Stimulated activated CD4-positive, alpha-beta T cell treated with anti-CD3 and anti-CD28 coated beads, Interleukin-2, amount 100 ng/mL, for 4 hours (primary cell): ENCODE measurements at places on chromosomes 2 and 18.

GRCh38 chr2:178479758-178480226 is 465 bp upstream of the PLEKHA3 start:
- DNase-seq: no peak

- DNase-seq: no peak
These were observed 79.6 kb downstream of the LRATD1 start for GRCh38 chr2:14712111-14712510.

- no peak for DNase-seq
These were observed 49.0 kb downstream of the PIAS2 start for GRCh38 chr18:46868169-46868921.

GRCh38 chr18:13868501-13869271 is 44.7 kb downstream of the MC5R start:
- DNase-seq: no peak

DNA sequence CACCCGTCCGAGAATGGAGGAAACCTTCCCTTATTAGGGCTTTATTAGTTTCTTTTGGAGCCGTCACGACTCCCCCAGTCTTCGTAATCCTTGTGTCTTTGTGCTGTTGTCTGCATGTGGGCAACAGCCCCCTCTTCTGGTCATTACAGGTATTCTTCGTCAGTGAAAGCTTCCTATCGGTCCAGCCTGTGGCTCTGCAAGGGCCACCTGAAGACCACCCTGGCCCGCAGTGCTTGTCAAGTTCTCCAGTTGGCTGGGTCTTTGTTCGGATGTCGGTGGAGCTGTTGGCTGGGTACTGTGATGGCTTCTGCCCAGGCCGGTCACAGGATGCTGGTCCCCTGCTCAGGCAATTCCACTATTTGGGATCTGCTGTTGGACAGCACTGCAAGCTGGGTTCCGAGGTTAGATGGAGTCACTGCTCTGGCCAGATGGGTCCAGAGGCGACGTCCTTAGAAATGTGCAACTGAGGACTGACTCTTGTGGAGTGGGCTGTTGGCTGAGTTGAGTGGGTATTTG is 19.2 kb downstream of the E2F6 start:
- DNase-seq: peak; percentile 19

DNA sequence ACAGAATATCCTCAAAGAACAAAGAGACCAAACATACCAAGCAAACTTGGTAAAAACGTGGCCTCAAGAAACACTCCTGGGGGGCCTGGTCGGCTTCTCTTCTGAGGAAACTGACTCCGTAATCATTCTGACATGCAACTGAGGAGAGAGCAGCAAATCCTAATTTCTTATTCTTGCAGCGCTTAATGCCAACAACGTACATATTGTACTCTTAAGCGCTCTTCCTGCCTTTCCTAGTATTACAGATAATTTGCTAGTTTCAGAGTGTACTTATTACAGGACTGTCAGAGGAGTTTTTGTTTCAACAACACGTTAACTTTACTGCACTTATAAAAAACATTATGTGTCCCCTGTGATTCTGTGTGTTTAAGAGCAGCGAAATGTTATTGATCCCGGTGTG is 64.9 kb downstream of the ZNF521 start:
- DNase-seq: no peak

- DNase-seq: no peak
These were observed 159.7 kb downstream of the SPAG16 start for GRCh38 chr2:213443921-213444320.

DNA sequence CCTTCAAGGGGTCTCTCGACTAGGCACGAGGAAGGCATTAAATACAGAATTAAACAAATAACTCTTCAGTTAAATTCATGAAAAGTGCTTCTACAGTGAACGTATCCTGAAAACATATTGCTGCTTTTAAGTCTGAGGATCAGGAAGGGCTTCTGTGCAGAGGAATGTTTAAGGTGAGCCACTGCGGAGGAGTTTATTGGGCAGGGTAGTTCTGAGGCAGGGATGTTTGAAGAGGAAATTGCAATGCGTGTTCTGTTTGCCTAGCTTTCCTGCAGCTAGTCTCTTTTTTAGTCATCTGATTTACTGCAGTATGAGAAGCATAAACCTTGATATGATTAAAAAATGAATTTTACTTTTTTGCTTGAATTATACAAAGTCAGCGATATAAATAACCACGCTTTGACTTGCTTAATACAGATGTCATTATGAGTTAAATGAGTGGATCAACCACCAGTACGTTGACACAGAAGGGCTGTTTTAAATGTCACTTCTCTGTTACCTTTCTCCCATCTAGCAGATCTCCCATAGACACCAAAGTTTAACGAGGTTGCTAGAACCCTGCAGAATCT is 98.7 kb downstream of the CTNNA2 start:
- DNase-seq: no peak

DNA sequence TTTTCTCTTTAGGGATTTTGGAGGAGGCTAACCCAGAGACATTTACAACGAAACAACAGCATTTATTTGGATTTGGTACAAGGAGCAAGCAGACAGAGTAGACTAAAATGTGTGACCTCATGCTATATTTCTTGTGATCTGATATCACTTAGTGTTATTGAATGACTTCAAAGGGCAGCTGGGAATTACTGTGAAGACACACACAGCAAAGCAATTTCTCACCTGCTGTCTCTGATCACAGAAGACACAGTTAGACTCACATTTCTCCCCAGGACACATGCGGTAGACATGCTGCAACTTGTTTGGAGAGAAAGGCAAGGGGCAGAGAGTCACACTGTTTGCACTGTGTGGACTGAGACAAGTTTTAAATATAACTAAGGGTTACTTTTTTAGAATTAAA is 67.5 kb downstream of the LTBP1 start:
- no peak for DNase-seq

GRCh38 chr2:979069-979928 is 28.6 kb downstream of the SNTG2 start:
- DNase-seq: no peak

GRCh38 chr2:195732574-195732973 is 75.5 kb downstream of the SLC39A10 start:
- DNase-seq: no peak

- no peak for DNase-seq
These were observed 33.5 kb upstream of the CD226 start for GRCh38 chr18:69980982-69981804.

- no peak for DNase-seq
These were observed 1.1 kb downstream of the COX5B start for GRCh38 chr2:97646977-97647376.

DNA sequence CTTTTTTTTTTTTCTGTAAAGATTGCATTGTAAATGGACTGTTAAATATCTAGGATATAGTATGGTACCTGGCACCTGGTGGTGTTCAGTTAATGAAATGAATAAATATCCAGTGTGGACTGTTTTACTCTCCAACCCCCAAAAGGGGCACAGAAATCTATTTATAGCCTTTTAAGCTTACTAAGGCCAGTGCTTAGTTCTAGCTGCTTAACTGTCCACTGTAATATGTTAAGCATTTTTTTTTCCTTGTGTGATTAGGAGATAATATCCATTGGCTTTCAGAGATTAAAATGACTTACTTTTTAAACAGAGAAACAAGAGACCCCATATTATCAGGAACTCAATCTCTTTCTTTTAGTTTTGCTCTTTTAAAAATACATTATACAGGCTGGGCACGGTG is 84.4 kb downstream of the ZNF532 start:
- DNase-seq: no peak

DNA sequence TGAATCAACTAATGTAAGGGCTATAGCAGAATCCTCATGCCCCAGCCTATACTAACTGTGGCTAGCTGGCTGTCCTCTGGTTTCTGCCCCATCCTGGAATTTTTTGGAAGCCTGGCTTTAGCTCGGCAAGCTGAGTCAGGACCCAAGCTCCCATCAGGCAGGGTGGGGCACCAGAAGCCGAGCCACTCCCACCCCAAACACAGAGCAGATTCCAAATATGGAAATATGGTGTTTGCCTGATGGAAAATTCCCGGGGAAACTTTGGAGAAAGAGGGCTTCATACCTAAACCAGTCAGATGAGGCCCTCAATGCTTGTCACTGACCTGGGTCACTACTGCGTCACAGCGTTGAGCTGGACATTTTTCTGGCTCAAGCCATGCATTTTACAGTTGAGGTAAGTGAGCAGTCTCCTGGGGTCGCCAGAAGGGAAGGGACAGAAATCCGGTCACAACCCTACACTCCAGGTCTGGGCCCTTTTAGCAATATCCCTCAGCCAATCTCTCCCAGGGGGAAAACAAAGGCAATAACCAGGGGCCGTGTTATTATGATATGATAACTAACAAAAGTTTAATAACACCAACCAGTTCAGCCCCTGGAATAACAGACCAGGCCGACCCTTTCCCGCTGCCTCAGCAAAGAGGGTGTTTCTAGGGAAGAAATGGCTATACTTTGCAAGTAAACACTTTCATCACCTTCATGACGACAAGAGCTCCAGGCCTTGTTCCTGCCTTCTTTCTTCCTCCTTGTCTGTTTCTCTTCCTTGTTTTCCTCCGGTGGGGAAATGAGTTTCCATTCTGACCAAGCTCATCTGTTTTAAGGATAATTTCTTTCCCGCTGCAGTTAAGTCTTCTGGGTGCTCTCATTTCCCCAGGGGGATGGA is 37.7 kb downstream of the PSD4 start:
- DNase-seq: no peak

- no peak for DNase-seq
These were observed 78.0 kb upstream of the MGAT5 start for GRCh38 chr2:134175834-134176233.

DNA sequence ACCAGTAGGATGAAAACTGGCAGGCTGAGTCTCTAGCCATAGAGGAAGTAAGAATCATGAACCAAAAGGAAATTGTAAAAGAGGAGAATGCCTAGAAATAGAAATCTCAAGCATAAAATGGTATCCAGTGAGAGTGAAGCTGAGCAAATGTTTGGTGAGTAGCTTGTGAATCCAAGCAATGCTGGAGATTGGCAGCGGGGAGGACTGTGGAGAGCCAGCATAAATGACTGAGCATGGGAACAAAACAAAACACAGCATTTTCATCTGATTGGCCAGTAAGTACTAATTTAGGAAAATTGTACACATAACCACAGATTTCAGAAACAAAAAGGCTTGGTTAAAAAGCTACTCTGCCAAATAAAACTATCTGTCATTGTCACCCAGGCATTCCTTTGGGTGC is 390.0 kb downstream of the STK39 start:
- no peak for DNase-seq

- DNase-seq: no peak
These were observed 451.4 kb downstream of the TMX3 start for GRCh38 chr18:68263481-68263880.

- DNase-seq: no peak
These were observed 84.0 kb downstream of the RTN4 start for GRCh38 chr2:54966165-54966832.

DNA sequence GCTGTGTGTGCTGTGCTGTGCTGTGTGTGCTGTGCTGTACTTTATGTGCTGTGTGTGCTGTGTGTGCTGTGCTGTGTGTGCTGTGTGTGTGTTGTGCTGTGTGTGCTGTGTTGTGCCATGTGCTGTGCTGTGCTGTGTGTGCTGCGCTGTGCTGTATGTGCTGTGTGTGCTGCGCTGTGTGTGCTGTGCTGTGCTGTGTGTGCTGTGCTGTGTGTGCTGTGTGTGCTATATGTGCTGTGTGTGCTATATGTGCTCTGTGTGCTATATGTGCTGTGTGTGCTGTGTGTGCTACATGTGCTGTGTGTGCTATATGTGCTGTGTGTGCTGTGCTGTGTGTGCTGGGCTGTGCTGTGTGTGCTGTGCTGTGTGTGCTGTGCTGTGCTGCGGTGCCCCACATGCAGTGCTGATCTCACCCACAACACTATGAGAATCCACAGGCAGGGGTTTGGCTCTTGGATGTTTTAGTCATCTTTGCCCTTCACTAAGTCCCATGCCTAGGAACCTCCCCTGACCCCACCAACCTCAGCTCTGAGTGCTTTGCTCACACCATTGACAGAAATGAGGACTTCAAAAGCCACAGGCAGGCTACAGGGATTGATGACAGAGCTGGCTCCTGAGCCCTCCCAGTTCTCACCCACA is 30.5 kb upstream of the MAL start:
- DNase-seq: no peak

DNA sequence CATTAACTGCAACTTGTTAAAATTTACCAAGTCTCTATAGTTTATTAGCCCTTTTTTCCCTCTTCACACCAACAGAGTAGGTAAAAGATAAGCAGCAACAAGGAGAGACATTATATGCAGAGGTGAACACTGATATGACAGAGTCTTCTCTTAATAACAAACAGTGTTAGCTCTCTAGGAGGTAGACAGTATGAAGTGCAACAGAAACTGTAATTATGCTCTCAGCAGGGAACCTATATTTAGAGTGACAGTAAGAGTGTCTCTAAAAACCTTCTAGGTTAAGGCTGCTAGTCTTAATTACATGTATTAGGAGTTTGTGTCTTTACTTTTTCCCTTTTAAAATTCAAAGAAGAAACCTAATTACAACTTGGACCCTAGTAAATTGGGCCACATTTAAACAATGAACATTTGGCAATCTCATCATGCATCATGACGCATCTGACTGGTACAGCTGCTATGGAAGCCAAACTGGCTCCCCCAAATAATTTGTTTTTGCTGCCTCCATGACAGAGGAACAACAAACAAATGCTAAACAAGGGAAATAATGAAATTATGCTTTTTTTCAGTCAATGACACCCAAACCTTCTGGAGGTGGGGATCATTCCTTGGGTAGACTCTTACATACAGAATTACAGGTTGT is 69.9 kb upstream of the MMADHC start:
- no peak for DNase-seq

GRCh38 chr2:17540093-17540812 is at the start of gene VSNL1:
Gene VSNL1, plus strand, starts transcription at chr2:17540696. Its CDS starts 51,379 bp downstream, at chr2:17592075.
- no peak for DNase-seq

GRCh38 chr2:159226059-159226461 is 60.4 kb downstream of the WDSUB1 start:
- DNase-seq: no peak

- no peak for DNase-seq
These were observed 4.3 kb upstream of the CNDP1 start for GRCh38 chr18:74529811-74530583.

DNA sequence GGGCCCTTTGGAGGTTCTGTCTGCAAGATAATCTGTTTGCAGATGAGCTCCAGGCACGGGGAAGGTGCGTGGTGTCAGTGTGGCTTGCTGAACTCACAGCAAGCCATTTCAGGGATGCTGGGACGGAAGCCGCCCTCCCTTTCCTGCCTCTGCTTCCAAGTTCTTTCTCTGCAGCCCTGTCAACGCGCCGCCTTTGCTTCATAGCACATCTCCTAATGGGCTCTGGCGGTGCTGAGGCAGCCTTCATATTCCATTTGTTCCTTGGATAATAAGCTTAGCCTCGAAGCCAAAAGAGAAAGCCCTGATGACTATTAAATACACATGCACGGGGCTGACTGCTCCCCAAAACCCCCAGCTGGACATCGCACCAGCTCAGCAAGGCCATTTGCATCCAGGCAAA is 81.7 kb upstream of the TAF1B start:
- DNase-seq: no peak
